Osteocyte (in vitro differentiated cells): ENCODE measurements at places on chromosomes 1 and 21. TPM values are rescaled to one million over a fixed set of nuclear protein-coding genes. Genes with fewer than 3 reads are reported as not detected.

Gene KIRREL1
- 122 TPM in 2 replicates for total RNA-seq

Gene MX2
- not detected in 2 replicates for total RNA-seq

- no peak for DNase-seq
Observed at GRCh38 chr1:87684713-87685205, 356.1 kb downstream of the LMO4 start.

GRCh38 chr21:38533887-38534286 is 35.6 kb upstream of the ERG start:
- no peak for DNase-seq

DNA sequence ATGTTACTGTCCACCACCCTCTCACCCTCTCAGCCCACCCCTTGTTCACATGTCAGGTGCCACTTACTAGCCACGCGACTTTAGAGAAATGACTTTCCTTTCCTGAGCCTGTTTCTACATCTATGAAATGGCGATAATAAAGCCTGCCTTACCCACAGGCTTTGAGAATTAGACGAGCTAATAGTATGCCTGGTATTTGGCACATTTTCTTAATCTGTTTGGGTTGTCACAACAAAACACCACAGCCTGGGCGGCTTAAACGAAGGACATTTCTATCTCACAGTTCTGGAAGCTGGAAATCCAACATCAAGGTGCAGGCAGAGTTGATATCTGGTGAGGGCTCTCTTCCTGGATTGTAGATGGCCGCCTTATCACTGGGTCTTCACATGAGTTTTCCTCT is 273.9 kb upstream of the FMN2 start:
- no peak for DNase-seq

DNA sequence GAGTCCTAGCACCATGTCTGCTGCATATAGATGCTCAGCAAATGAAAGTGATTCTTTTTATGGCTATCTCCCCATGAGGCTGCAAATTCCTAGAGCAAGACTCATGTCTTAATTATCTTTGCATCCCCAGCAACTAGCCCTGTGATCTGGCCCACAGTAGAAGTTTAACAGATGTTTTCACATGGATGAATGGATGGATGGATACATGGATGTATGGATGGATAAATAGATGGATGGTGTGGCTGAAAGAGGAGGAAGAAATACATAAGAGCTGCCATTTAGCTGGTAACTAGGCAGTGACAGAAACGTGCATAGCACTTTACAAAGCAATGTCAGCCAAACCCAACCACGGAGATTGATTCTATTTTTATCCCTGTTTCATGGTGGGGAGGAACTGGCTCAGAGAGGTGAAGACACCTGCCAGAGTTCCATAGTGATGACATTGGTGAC is 32.7 kb upstream of the ZBTB40 start:
- peak; percentile 30 for DNase-seq

- DNase-seq, result no peak
Observed at GRCh38 chr1:201011616-201012015, 11.9 kb downstream of the KIF21B start.

DNA sequence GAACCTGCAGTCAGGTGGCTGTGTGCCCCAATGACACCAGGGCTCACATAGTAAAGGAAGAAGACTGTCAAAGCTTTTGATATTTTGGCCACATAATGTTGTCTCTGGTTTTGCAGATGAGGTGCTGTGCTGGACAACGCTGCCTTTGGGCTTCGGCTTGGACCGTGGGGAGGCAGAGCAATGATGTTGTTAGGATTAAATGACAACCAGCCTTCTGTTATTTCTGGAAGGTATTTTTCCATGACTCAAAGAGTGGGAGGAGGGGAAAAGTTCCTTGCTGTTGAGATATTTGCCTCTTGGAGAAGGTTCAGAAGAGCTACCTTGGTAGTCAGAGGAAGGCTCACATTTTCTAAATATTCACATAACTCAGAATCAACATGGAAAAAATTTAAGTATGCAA is 187.3 kb upstream of the GALNT2 start:
- DNase-seq, result no peak

- DNase-seq, result no peak
Observed at GRCh38 chr1:192787914-192788585, 20.8 kb upstream of the RGS2 start.

GRCh38 chr1:26729633-26730032 is 33.8 kb downstream of the ARID1A start:
- DNase-seq, result no peak

- DNase-seq, result no peak
Observed at GRCh38 chr1:62841587-62842169, 57.7 kb downstream of the ATG4C start.

DNA sequence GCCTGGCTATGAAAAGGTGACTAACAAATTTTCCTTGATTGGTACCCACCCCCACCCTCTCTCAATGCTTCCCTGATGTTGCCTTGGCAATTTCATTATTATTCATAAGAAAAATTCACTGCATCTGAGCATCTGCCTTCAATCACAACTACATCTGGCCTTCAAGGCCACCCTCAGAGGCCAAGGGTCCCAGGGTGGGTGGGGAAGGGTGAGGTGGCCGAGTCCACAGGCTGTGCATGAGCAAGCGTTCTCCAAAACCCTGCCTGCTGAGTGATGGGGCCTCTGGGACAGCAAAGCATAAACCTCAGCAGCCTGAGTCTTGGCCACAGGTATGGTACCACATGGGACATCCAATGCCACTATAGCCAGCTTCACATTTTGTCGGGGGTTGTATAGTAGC is 198.7 kb downstream of the SLC35F3 start:
- DNase-seq, result no peak

Gene PDZK1
- 0.31 and 0.40 TPM in 2 replicates for total RNA-seq

GRCh38 chr21:29279558-29279957 is 19.2 kb upstream of the BACH1 start:
- no peak for DNase-seq

DNA sequence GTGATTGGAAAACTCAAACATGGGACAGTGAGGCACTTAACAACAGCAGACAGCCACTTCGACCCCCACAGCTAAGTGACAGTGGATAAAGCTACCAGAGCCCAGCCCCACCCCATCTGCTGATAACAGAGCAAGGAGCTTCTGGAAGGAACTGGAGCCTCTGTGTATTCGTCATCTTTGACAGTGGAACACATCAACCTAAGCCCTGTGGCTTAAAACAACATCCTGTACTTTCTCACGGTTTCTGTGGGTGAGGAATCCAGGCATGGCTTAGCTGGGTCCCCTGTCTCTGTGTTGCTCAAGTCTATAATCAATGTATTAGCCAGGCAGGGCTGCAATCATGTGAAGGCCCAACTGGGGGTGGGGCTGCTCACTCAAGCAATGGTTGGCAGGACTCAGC is 18.4 kb upstream of the SIPA1L2 start:
- no peak for DNase-seq

Gene C1orf198
- 274 and 281 TPM in 2 replicates for total RNA-seq

Gene OR2T35
- not detected in 2 replicates for total RNA-seq

Gene TMOD4
- 2.8 TPM in 1 of 2 replicates, not detected in the other for total RNA-seq

GRCh38 chr1:189657715-189658114 is 819.9 kb downstream of the BRINP3 start:
- no peak for DNase-seq

DNA sequence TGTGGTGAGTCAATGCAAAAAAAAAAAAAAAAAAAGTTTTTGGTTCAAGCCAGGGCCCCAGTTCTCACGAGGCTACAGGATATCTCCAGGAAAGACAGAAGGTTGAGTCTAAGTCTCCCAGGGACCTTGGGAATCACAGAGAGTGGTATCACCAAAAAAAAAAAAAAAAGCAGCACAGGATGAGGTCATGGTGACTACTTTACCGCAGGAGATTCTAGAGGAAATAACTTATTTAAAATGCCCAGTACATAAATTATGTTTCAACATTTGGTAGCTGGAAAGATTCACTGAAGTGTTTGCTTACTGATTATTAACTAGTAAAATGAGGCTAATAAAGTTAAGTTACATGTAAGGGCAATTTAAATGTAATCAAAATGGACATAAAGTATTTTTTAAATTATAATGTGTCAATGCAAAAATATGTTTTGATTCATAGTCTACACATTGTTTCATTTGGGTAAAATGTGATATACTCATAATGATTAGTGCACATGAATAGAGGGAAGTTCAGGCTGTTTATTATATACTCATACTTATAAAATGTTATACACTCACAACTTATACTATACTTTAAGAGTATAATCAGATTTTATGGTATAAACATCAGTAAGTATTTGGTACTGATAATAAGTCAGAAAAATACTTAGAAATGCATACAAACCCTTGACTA is 84.1 kb downstream of the PLPPR5 start:
- DNase-seq, result no peak

DNA sequence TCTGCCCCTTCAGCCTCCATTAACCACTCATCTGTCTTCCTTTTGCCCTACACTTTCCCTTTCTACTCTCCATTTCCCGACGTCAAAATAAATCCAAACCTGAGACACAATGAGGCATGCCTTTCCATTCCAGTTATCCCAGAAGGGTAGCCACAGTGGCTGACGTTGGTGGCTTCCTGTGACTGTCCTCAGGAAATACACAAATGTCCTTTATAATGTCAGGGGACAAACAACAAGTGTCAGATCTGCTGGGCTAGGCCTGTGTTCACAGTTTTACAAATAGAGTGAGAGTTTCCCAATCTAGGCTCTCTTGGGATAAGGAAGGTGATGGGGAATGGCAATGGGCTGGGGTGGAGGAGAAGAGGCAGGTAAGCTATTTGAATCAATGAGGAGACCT is 135.3 kb downstream of the BRINP2 start:
- no peak for DNase-seq

DNA sequence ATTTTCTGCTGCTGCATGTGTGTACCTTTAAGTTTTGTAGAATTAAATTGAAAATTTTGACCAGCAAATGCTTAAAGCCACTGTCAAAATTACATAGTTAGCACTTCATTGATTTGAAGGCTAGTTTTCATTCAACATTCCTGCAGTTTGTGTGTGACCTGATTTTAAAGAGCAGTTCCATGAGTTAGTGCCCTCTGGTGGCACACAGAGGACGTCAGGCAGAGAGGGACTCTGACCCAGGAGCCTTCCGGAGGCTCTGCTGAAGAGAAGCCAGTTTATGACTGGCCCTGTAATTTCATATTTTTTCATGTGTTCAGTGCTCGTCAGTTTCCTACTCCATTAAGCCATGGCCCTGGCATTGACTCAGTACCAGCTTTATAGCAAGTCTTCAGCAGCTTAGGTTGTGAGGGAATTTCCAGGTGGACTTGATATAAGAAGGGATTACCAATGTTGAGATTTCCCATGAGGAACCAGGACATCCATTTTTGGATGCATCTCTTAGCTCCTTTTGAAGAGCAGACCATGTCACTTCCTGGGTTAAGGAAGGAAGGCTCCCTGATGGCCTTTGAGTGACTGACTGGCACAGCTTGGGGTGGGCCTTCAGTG is 104.7 kb downstream of the CAMTA1 start:
- no peak for DNase-seq

- no peak for DNase-seq
Observed at GRCh38 chr1:178938101-178938958, 67.5 kb upstream of the ANGPTL1 start.

DNA sequence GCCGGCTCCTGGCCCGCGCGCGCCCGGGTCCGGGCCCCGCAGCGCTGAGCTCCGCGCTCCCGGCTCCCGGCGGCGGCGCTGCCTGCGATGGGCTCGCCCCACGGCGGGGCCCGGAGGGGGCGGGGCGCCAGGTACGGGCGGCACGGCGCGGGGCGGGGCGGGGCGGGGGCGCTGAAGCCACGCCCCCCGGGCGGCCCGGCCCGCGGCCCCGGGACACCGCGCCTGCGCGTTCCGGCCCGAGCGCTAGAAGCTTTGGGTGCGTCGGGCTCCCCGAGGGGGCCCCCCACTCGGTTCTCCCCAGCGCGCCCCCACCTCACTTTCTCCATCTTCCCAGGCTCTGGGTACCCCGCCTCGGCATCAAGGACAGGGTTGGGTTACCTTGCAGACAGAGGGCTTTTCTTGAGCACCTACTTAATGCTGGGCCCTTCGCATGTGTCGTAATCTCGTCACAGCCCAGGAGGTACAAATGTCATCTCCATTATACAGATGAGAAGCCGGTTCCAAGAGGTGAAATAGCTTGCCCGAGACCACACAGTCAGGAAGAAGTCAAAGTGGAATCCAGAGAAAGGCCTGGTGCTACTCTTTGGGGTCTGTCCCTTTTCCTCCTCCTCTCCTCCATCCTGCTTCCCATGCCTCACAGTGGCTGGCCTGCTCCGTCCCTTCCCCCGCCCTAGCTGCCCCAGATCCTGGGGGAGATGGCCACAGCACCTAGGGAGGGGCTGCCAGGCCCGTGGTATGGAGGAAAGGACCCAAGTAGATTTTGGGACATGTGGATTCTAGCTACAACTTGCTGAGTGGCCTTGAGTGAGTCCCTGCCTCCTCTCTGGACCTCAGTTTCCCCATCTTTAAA is 46.5 kb downstream of the RAP1GAP start:
- no peak for DNase-seq

Gene UBR4
- 161 and 175 TPM in 2 replicates for total RNA-seq

GRCh38 chr1:69737527-69738185 is 169.9 kb downstream of the LRRC7 start:
- no peak for DNase-seq

GRCh38 chr21:41834252-41834925 is 44.8 kb downstream of the PRDM15 start:
- no peak for DNase-seq

DNA sequence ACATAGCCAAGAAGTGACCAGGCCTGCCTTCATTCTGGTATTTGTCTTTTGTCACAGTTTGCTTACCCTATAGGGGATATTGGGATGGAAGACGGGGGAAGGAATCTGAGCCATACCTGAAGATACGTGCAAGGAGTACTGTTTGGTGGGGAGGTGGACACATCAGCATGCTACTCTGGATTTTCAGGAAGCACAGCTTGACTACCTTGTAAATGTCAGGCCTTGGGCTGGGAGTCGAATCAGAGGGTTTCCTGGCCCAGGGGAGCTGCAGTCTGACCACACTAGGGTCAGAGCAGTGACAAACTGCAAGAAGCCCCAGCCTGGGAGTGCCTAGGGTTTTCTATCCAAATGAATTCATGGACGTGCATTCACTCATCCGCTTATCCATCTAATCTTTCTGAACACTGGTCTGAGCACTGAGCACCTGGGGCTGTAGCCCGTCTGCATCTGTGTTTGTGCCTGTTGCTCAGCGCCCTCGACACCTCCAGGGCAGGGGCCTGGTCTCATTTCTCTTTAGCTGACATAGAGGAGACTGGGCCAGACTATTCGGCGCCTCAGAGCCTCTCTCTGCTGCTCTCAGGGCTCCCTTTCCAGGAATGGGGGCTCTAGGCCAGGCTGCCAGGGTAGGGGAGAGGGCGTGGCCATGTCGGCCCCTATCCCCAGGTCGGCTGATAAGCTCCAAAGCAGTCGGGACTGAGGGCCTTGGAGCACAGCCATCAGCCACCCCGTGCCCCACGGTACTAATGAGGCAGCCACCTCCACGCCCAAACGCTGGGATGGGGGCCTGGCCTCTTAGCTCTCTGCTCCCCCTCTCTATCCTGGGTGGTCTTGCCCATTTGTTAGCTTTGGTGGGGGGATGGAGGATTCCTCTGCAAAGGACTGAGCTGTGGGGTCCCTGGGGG is 47.0 kb upstream of the SLC2A1 start:
- no peak for DNase-seq

GRCh38 chr1:109816175-109816811 is 52.6 kb upstream of the EPS8L3 start:
- no peak for DNase-seq

DNA sequence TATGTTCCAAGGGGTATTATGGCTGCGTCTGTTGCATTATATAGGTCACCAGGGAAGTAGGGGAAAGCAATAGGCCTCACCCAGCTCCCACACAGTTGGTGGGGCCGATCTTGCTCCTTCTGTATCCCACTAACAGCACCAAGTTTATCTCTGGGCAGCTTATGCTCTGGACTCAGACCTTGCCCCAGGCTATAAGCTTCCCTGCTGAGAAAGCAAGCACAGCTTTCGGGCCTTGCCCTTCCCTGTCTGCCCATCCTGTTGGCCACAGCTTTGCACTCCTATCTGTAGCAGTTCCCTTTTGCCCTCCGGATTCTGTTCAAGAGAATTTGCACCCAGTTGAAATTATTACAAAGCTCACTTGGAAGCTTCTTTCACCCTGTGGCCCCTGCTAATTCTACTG is 12.9 kb downstream of the KCNE1 start:
- no peak for DNase-seq
